Muscle of leg (tissue), 16 donors: ENCODE measurements at places on chromosomes 16 and 17. TPM values are rescaled to one million over a fixed set of nuclear protein-coding genes. Genes with fewer than 3 reads are reported as not detected.

DNA sequence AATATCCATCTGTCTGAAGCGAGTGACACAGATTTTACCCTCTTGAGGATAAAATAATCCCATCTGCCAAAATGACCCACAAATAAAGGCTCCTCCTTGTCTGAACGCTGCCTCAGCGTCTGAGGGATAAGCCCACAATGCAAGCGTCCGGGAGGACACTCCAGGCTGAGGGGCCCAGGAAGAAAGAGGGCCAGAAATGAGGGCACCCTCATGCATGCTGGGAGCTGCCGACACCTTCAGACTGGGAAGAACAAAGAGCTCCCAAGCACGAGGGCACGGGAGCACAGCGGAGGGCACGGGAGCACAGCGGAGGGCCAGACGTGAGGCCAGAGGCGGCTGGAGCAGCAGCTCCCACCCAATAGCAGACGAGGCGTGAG lies 126.9 kb downstream of the ZNF778 start:
- peaks cover 29% of the 10 kb centered on the region for H3K4me1 ChIP-seq

- peaks cover 58% of the 10 kb centered on the region for H3K4me1 ChIP-seq
- H3K27me3 ChIP-seq, result no peaks in the 10 kb centered on the region
- H3K4me3 ChIP-seq, result no peak overlapping the region
- no peaks in the 10 kb centered on the region for H3K36me3 ChIP-seq
Observed at GRCh38 chr17:19728084-19728495, 11.7 kb upstream of the SLC47A2 start.

DNA sequence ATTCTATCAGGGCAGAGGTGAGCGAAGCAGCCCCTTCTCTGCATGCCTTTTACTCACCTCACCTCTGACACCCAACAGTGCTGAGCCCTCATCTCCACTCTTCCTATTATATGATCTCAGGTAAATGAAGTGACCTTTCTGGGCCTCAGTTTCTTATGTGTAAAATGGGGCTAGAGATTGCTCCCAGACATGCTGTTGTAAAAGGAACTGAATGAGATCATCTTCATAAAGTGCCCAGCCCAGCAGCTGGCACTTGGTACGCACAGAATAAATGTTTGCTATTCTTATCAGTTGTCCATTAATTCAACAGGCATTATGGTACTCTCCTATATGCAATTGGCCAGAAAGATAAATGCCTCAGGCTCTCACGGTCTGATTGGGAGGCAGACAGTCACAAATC lies 4.5 kb upstream of the GALK1 start:
- H3K27ac ChIP-seq, result no peak overlapping the region
- H3K4me1 ChIP-seq, result peaks cover 31% of the 10 kb centered on the region

GRCh38 chr17:21358682-21359482 lies 17.3 kb upstream of the KCNJ12 start:
- H3K36me3 ChIP-seq, result no peaks in the 10 kb centered on the region
- H3K4me1 ChIP-seq, result peaks cover 28% of the 10 kb centered on the region
- no peak overlapping the region for H3K4me3 ChIP-seq
- peak; percentile 53 for DNase-seq
- H3K27ac ChIP-seq, result no peak overlapping the region

GRCh38 chr17:72379516-72379915 lies 258.7 kb downstream of the SOX9 start:
- DNase-seq, result no peak
- H3K27ac ChIP-seq, result no peak overlapping the region
- peaks cover 11% of the 10 kb centered on the region for H3K4me1 ChIP-seq
- H3K36me3 ChIP-seq, result no peaks in the 10 kb centered on the region

DNA sequence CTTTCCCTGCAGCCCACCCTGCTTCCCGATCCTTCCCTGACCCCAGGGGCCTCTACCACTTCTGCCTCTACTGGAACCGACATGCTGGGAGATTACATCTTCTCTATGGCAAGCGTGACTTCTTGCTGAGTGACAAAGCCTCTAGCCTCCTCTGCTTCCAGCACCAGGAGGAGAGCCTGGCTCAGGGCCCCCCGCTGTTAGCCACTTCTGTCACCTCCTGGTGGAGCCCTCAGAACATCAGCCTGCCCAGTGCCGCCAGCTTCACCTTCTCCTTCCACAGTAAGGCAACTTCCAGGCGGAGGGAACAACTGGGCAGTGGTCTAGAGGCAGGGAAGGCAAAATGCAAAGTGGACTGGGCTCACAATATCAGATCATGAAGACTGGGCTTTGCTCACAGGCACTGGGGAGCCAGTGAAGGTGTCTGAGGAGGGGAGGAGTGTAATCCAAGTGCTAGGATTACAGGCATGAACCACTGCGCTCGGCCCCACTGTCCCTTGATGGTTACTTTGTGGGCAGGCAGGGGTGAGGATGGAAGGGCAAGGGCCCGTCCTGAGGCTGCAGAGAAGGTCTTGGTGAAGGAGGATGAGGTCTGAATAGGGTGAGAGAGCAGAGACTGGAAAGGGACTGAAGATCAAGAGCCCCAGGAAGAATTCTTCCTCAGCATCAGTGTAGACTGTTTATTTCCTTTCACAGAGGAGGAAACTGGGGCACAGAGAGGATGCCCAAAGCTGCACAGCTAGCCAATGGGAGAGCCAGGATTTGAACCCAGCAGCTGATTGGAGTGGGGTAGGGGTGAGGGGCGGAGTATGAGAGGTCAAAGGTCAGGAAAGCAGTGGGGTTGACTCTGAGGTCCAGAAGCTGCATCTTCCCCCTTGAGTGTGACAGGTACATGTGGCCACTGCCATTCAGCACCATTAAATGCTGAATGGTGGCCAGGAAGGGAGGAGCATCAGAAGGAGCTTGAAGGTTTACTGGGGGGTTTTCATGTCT lies 16.5 kb upstream of the ADGRG3 start:
- H3K36me3 ChIP-seq, result no peaks in the 10 kb centered on the region
- H3K27me3 ChIP-seq, result peaks cover 3% of the 10 kb centered on the region
- no peak overlapping the region for H3K27ac ChIP-seq
- DNase-seq, result no peak
- H3K4me1 ChIP-seq, result peaks cover 26% of the 10 kb centered on the region
- H3K4me3 ChIP-seq, result no peak overlapping the region

DNA sequence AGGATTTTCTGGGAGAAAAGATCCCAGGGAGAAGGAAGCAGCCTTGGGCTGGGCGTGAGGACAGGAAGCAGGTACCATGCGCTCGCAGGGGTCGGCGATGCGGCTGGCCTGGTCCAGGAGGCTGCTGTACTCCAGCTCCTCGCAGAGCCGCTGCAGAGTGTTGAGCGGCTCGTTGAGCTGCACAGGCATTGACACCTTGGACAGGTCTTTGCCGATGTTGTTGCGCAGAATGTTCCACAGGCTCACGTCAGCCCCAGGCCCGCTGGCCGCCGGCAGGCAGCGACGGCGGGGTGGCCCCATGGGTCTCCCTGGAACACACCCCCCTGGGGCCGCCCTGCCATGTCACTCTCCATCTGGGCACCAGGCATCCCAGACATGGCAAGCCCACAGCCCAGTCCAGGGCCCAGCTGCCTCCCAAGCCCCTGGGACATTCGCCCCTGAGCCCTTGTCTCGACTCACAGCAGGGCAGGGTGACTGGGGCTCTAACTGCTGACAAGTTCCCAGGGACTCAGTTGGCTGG lies 8.0 kb downstream of the OSBPL7 start:
- H3K36me3 ChIP-seq, result peaks cover 88% of the 10 kb centered on the region
- no peaks in the 10 kb centered on the region for H3K27me3 ChIP-seq
- no peak for DNase-seq
- H3K4me3 ChIP-seq, result no peak overlapping the region

DNA sequence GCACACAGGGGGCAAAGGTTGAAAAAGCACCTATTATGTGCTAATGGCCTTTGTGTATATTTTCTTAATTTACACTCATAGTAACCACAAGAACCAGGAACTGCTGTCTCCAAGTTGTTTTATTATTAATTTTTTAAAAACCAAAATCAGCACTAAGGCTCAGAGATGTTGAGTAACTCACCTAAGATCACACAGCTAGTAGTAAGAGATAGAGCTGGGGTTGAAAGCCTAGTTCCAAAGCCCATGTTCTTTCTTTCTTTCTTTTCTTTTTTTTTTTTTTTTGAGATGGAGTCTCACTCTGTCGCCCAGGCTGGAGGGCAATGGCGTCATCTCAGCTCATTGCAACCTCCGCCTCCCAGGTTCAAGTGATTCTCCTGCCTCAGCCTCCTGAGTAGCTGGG lies 75.3 kb downstream of the SDK2 start:
- peaks cover 5% of the 10 kb centered on the region for H3K27me3 ChIP-seq
- H3K4me1 ChIP-seq, result no peaks in the 10 kb centered on the region
- DNase-seq, result no peak
- H3K4me3 ChIP-seq, result no peak overlapping the region

- peak overlapping the region; percentile 87 for H3K27ac ChIP-seq
- H3K36me3 ChIP-seq, result peaks cover 29% of the 10 kb centered on the region
- H3K4me3 ChIP-seq, result no peak overlapping the region
- DNase-seq, result peak; percentile 53
- peaks cover 31% of the 10 kb centered on the region for H3K4me1 ChIP-seq
- H3K27me3 ChIP-seq, result no peaks in the 10 kb centered on the region
Observed at GRCh38 chr16:3645504-3646347, 8.8 kb upstream of the DNASE1 start.

KRTAP4-1 gene
- total RNA-seq, result not detected

- H3K36me3 ChIP-seq, result no peaks in the 10 kb centered on the region
- no peak overlapping the region for H3K27ac ChIP-seq
- H3K4me1 ChIP-seq, result no peaks in the 10 kb centered on the region
- peaks cover 26% of the 10 kb centered on the region for H3K27me3 ChIP-seq
Observed at GRCh38 chr16:57871456-57871855, 69.2 kb upstream of the KIFC3 start.

DNA sequence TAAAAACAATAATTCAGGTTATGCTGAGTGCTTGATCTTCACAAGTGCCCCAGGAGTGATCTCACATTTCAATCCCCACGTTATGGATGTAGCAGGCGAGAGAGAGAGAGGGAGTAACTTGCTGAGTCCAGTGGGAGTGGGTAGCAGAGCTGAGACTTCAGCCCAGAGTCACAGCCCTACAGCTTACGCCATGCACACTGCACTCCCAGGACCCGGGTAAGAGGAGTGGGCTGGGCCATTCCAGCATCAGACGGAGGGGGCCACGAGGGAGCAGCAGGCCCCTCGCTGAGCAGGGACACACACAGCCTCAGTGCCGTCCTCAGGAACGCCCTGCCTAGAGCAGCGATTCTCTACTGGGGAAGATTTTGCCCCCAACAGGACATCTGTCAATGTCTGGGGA lies 9.8 kb upstream of the KIF19 start:
- no peak overlapping the region for H3K27ac ChIP-seq
- no peaks in the 10 kb centered on the region for H3K36me3 ChIP-seq
- peaks cover 4% of the 10 kb centered on the region for H3K27me3 ChIP-seq
- DNase-seq, result no peak

HOXB5 gene
- total RNA-seq, result 0.13 TPM

- no peak overlapping the region for H3K27ac ChIP-seq
- peaks cover 23% of the 10 kb centered on the region for H3K36me3 ChIP-seq
- peaks cover 26% of the 10 kb centered on the region for H3K4me1 ChIP-seq
- DNase-seq, result peak; percentile 26
Observed at GRCh38 chr17:56909742-56910508, 3.9 kb downstream of the TRIM25 start.

GRCh38 chr16:85412911-85413520 lies 200.1 kb upstream of the GSE1 start:
- H3K27me3 ChIP-seq, result no peaks in the 10 kb centered on the region
- H3K36me3 ChIP-seq, result no peaks in the 10 kb centered on the region
- H3K27ac ChIP-seq, result no peak overlapping the region
- DNase-seq, result no peak
- H3K4me3 ChIP-seq, result no peak overlapping the region

ZDHHC1 gene
- 20.4 TPM for total RNA-seq

DNA sequence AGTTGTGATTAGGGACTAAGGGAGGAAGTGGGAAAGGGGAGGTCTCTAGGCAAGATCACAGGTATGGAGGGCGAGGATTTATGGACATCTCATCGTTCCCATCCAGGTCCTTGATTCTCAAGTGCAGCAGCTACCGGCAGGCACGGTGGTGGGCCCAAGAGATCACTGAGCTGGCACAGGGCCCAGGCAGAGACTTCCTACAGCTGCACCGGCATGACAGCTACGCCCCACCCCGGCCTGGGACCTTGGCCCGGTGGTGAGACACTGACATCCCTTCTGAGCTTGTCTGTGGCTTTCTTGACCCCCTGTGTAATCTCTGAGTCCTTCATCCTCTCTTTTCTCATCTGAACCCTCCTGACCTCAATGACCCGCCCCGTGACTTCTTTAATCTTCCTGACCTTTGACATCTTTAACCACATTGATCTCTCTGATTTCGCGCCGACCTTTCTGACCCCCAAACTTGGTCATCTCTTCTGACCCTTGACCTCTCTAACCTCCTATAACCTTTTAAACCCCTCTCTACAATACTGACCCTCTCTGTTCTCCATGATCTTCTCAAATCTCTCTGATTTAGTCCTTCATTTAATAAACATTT lies 3.8 kb downstream of the PLD2 start:
- no peak overlapping the region for H3K27ac ChIP-seq
- H3K27me3 ChIP-seq, result no peaks in the 10 kb centered on the region
- no peak overlapping the region for H3K4me3 ChIP-seq
- peaks cover 14% of the 10 kb centered on the region for H3K4me1 ChIP-seq
- peak; percentile 25 for DNase-seq
- H3K36me3 ChIP-seq, result peaks cover 40% of the 10 kb centered on the region

RNU2-1 gene
- total RNA-seq, result not detected

DYNLRB2 gene
- 0.40 TPM for total RNA-seq

DNA sequence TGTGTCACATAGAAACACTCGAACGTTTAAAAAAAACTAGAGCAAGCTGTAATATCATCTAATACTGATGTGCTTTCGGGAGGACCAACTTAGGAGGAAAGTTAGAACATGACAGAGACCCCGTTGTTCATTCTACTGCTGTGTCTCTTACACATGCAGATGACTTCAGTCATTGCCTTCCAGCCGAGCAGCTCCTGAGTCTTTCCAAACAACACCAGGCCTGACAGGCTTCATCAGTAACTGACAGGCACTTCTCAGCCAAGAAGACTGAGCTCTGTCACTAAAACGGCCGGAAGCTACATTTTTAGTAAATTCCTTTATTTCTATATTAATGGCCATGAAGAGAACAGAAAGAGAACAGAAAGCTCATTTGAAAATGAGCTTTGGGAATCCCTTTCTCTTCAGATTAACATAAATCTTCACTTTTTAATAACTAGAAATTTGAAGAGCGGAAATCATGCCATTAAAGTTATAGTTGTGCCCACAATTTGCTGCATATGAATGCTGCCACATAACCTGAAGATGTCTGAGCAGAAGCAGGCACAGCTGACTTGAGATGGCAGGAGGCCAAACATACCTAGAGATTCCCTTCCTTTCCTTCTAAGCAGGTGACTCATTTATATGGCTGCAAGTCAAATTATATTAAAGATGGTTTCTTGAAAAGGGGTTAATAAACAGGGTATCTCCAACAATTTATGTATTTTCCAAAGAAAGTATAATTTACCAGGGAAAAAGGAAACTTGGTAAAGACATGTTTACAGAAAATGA lies 148.9 kb downstream of the ITFG1 start:
- H3K4me3 ChIP-seq, result no peak overlapping the region
- H3K27me3 ChIP-seq, result no peaks in the 10 kb centered on the region
- peak; percentile 5 for DNase-seq

SLC5A10 gene
- total RNA-seq, result not detected
